ENCODE measurements at places on chromosomes 12 and 14. TPM values are rescaled to one million over a fixed set of nuclear protein-coding genes. Genes with fewer than 3 reads are reported as not detected.
A peak's percentile ranks its signal among the peaks of the same experiment; 100 is the strongest.

RBM19 gene
- total RNA-seq = 19.2 TPM

DNA sequence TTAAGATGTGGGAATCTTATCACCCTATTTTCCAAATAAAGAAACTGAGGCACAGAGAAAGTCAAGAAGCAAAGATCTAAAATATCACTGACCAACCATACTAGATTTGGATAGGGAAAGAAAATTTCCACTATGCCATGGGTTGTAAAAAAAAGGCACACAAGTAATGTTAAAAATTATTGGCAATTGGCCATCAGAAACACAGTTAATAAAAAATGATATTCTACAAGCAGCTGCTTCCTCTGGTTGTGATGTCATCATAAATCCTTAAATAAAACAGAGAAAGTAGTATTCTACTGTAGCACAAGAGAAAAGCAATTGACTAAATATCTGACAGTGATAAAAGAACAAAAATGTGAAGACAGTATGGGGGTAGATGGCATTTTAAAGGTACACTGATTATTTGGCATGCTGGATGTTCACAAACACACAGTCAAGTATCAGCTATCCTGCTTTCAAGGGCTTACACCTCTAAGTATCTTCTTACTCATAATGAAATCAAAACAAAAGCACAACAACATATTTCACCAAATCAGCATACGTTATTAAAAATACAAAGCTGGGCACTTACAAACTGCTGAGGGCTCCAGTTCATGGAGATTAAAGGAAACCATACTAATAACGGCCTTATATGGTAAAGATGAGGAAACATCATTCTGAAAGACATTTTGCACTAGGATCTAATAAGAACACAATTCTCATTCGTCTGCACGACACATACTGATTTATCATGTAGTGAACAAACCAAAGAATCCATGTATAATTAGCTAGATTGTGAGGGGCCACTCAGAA lies 45.7 kb downstream of the CORO1C start:
- DNase-seq = no peak

FAM90A1 gene
- not detected for total RNA-seq

USP44 gene
- total RNA-seq = 33.5 TPM

DNA sequence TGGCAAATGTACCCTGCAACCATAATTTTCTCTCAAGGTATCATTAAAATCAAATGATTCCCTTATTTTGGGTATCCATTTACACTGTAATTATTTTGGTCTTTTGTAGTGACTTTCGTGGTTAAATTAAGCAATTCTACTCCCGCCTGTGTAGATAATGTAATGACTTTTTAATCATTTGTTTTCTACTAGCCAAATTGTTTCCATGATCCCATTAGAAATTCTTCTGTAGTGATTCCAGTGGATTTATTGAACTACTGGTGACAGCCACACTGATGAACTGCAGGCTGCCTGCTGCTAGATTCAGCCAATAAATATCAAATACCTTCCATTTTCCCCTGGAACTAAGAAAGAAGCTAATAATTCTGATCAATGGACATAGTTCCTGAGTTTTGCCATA lies 96.0 kb downstream of the WIF1 start:
- DNase-seq = no peak

GRCh38 chr12:58648176-58648575 lies 272.1 kb downstream of the LRIG3 start:
- DNase-seq = no peak

C12orf57 gene
- 238 TPM for total RNA-seq

CMKLR1 gene
- total RNA-seq = not detected

DNA sequence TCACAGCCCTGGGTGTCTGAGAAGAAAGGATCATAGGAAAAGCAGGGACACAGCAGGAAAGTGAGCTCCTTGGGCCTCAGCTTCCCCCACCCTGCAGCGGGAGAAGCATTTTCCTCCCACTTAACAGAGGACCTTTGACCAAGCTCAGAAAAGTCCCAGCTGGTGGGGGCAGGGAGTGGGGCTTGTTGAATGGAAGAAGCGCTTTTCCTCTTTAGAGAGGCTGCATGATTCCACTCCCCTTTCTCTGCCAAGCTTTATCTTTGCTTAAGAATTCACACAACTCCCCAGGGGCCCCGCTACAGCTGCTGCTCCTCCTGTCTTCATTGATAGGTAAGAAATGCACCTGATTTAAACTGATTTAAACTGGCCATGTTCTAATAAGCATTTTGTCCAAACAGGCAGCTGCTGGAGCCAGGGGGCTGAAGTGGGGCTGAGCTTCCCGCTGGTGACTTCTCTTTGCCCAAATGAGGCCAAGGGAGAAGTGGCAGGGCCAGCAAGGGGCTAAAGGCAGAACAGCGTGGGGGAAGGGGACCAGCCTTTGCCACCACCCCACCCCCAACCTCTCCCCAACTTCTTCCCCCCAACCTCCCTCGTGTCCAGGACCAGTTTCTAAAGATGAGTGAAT lies 1.7 kb upstream of the PAPLN start:
- DNase-seq = no peak

GRCh38 chr14:21210023-21210422 lies 54.2 kb upstream of the OR5AU1 start:
- no peak for DNase-seq

- DNase-seq = no peak
Observed at GRCh38 chr14:102510616-102511520, 1.3 kb upstream of the ANKRD9 start.

- peak; percentile 37 for DNase-seq
Observed at GRCh38 chr14:61140271-61140670, 140.9 kb downstream of the TMEM30B start.

DNA sequence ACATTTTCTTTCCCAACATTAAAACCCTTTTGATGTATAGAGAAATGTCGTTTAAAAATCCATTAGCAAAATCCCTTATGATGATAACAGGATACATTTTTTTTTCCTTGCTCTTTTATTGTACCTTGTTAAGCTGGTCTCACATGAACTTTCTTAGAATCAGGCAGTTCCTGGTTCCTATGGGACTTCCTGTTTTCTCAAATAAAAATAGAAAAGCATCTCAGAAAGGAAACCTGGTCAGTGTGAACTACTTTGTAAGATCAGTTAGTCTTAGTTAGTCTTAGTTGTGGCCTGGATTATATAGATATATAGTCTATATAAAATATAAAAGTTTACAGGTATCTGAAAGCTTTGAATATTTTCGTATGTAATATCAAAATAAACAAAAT lies 40.3 kb downstream of the LEMD3 start:
- DNase-seq = no peak

- DNase-seq = no peak
Observed at GRCh38 chr14:58794993-58795762, 157.4 kb downstream of the DACT1 start.

GRCh38 chr14:50529288-50530179 lies 2.8 kb downstream of the MAP4K5 start:
- DNase-seq = peak; percentile 31

GRCh38 chr14:90815822-90816662 lies at the start of gene TTC7B:
TSS of gene TTC7B (minus strand) at chr14:90816430. CDS start at chr14:90816295, 135 bp downstream.
- DNase-seq = peak; percentile 24

FAIM2 gene
- 0.83 TPM for total RNA-seq

GRCh38 chr12:80293347-80293746 lies 150.7 kb upstream of the PTPRQ start:
- no peak for DNase-seq

DNA sequence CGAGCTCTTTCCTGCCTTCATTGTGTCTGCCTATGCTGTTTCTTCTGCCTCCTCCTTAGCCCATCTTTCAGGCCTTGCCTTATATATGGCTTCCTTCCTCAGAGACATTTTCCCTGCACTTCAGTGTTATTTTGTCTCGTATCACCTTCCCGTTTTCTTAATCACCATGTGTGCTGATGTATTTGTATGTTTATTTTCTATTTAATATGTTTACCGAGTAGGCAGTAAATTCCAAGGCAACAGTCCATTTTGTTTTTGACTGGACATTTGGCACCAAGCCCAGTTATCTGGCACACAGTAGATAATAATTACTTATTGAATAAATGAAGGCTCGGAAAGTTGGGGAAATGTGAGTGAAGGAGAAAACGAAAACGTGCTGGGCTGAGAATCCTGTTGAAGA lies 4.6 kb upstream of the POU6F1 start:
- DNase-seq = no peak

RPL10L gene
- total RNA-seq = not detected

RND1 gene
- total RNA-seq = not detected
